ENCODE measurements at places on chromosomes 2 and 18.

GRCh38 chr2:127706215-127706990 is 5.1 kb downstream of the SFT2D3 start:
- no peak for DNase-seq

DNA sequence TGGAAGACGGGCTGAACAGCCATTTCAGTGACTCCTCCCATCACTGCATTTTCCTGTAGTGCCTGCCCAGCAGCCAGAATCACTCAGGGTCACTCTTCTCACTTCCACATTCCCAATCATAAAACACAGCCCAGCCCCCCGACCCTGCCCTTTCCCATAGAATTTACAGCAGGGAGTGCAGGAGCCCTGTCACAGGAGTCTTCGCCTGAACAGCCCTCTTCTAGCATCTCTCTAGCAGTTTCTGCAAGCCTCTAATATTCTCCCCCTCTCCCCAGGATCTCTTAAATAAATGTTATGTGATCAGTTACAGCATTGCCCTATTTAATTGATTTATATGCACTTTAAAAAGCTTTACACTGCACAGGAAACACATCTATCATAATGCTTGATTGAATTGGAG is 42.9 kb upstream of the KLHL29 start:
- DNase-seq = no peak

GRCh38 chr2:101419096-101419663 is 31.9 kb upstream of the CREG2 start:
- DNase-seq = peak; percentile 73

DNA sequence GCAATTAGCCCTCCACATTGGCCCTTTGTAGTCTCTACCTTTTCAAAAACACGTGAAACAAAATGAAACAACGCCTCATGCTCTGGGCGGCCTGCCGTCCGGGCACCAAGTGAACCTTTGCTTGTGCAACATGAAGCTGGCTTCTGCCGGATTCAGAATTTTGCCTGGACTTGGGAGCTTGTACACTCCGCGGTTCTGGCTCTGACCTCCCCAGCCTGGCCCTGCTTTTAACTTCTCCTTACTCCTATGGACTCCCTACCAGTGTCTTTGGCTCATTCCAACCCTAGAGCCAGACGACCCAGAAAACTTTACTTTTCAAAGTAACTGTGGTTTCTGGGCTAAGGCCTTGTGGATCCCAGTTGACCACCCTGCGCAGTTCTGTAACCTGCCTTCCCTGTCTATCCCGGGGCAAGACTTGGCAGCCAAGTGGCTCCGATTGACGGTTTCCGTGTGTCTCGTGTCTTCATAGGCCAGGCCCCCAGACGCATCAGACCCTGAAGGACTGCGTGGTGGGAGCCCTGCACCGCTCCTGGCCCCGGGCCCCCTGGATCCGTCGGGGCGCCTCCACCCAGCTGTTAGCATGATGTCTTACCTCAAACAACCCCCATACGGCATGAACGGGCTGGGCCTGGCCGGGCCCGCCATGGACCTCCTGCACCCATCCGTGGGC is 1.9 kb downstream of the OTX1 start:
- peak; percentile 54 for DNase-seq

- DNase-seq = peak; percentile 48
Observed at GRCh38 chr2:219629976-219630695, 2.7 kb downstream of the SLC4A3 start.

DNA sequence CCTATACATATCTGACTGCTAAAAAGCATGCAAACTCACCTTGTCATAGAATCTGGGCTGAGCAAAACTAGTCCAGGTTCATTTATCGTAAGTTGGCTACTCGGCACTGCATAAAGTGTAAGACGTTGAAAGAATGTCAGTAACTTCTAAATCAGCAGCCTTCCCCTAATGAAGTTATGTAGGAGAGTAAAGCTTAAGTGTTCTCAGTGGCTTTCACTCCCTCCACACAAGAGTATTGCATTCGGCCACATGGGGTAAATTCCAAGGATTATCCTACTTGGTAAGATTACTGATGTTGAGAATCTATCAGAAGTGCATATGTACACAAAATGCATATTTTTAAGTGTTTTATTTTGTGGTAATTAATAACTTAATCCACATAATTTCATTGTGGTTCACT is 130.1 kb downstream of the LCLAT1 start:
- no peak for DNase-seq

DNA sequence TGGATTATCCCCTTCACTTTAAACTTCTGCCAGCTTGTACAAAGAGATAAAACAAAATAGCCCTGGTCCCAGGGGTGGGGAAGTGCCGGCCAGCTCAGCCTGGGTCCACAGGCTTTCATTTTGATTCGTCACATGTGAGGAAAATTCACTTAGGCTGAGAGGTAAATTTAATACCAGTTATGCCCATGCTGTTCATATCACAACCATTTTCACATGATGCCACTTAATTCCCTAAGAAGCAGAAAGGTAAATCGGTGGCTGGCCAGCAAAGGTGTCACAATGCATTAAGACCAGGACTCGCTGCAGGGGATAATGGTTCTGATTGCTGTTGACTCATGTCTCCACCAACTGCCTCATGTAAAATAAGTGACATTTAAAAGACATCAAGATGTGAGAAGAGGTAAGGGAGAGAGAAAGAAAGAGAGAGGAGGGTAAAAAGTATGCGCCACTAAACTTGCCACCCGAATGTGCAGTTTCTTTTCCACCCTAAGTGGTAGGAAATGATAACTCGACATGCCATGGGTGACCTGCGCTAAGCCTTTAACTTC is 261.0 kb upstream of the SIX3 start:
- no peak for DNase-seq

DNA sequence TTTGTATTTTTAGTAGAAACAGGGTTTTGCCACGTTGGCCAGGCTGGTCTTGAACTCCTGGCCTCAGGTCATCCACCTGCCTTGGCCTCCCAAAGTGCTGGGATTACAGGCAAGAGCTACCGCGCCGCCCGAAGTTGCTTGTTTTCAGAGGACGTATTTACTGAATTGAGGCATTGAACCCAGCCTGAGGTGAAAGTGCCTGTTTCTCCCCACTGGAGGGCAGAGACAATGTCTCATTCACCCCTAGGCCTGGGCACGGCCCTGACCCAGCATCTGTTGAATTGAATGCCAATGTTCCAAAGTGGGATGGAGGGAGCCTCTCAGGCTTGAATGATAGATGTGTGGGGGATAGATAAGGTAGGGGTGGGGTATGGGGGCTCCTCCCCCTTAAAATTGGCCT is 4.5 kb upstream of the TMBIM1 start:
- DNase-seq = no peak

DNA sequence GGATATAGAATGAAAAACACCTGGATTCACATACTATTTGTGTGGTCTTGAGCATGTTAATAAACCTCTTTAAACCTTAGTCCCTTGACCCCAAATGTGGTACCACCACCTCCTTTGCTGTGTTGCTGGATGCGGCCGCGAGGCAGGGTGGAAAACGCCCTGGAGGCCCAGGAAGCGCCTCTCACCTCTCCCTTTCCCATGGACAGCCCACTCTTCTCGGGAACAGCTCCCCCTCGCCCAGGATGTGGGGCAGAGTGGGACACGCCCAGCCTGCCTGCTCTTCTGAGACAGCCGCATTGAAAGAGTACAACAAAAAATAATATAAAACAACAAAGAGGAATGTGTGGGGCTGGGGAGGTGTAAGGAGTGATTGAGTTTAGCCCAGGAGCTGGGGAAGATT is 549.0 kb upstream of the ID2 start:
- DNase-seq = no peak

DNA sequence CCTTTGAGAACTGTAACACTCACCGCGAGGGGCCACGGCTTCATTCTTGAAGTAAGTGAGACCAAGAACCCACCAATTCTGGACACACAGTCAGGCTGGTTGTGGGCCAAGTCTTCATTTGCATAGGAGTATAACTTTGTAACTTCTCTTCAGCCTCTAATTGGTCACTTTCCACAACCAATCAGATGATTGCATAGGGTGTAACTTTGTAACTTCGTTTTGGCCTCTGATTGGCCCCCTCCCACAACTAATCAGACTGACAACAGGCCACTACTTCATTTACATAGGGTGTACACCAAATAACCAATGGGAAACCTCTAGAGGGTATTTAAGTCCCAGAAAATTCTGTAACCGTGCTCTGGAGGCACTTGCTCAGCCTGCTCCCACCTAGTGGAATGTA is 77.5 kb upstream of the TCF4 start:
- no peak for DNase-seq

GRCh38 chr2:96507957-96508520 is 2.9 kb upstream of the NEURL3 start:
- peak; percentile 84 for DNase-seq

DNA sequence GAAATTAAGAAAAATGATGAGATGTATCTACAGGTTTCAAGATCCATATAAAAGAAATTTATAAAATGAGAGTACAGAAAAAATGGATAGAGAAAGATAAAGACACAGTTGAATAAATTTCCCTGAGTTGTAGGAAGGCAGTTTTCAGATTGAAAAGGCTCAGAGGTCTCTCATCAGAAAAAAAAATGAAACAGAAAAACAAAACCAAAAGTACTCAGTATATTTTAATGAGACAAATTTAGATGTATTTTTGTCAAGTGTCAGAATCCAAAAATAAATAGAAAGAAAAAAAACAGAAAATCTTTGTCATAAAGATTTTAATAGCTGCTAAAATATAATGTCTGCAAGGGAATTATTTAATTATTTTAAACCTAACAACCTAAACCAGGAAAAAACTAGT is 520.5 kb downstream of the KCNJ3 start:
- no peak for DNase-seq

DNA sequence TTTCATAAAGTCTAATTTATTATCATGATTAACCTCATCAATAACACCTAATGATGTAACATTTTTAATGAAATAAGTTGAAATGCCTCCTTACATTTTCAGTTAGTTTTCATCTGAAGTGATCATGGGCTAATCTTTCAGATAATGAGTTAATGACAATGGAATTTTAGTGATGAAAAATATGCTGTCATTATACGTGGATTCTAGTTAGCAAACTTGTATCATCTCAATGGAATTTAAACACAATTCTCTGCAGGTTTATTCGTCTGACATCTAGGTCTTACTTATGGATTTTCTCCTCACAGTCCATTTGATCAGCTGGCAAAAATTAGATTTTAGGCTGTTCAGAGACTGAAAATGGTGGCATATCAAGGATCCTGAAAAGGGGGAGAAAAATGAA is 885.0 kb downstream of the SLC4A3 start:
- DNase-seq = no peak

- no peak for DNase-seq
Observed at GRCh38 chr2:220081171-220081570, 453.7 kb downstream of the SLC4A3 start.

- no peak for DNase-seq
Observed at GRCh38 chr2:62192811-62193210, 3.1 kb upstream of the B3GNT2 start.

- no peak for DNase-seq
Observed at GRCh38 chr2:6934758-6935651, 17.8 kb downstream of the RNF144A start.

DNA sequence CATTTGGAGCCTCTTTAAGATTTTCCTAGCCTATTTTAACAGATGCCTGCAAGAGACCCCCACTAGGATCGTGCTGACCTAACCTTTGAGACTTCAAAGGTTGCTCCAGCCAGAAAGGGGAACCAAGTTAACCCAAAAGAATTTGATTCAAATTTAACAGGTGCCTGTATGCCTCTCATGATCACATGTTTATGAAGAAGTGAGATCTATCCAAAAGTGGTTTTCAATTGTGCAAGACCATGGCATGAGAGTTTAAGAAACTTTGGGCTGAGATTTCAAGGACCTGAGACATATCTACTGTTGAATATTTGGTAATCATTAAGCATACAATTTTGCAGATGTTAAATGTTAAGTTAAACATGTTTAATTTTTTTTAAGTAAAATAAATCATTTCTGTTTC is 1.3 kb upstream of the RSAD2 start:
- DNase-seq = no peak

- DNase-seq = peak; percentile 89
Observed at GRCh38 chr2:42974721-42975717, 182.6 kb upstream of the HAAO start.

Measured in sigmoid colon (tissue), 7 donors.